ENCODE measurements at places on chromosomes 1 and 21.

DNA sequence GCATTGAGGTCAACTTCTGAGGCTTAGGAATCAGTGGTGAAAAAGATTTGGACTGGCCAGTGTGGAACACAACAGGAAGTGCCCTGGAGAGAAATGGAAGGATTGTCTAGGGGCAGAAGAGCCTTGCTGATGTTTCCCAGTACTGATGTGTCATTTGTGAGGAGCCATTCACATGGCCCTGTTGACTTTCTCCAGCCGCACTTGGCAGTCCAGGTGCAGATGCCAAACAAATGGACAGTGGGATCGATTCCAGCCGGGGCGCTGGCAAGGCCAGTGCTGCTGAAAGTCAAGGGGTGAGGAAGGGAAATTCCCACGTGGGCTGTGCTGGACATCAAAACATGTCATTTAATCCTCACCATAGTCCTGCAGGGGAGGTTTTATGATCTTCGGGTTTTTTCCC lies 4.9 kb upstream of the TRIM63 start:
- no peak overlapping the region for H3K27ac ChIP-seq
- H3K4me3 ChIP-seq, result no peak overlapping the region
- no peaks in the 10 kb centered on the region for H3K4me1 ChIP-seq
- no peaks in the 10 kb centered on the region for H3K36me3 ChIP-seq
- no peaks in the 10 kb centered on the region for H3K27me3 ChIP-seq
- DNase-seq, result no peak

GRCh38 chr1:13782634-13783360 lies 82.8 kb downstream of the PRDM2 start:
- no peaks in the 10 kb centered on the region for H3K27me3 ChIP-seq
- peak overlapping the region; percentile 48 for H3K4me3 ChIP-seq
- H3K36me3 ChIP-seq, result peaks cover 4% of the 10 kb centered on the region
- peaks cover 15% of the 10 kb centered on the region for H3K4me1 ChIP-seq
- no peak overlapping the region for H3K27ac ChIP-seq

DNA sequence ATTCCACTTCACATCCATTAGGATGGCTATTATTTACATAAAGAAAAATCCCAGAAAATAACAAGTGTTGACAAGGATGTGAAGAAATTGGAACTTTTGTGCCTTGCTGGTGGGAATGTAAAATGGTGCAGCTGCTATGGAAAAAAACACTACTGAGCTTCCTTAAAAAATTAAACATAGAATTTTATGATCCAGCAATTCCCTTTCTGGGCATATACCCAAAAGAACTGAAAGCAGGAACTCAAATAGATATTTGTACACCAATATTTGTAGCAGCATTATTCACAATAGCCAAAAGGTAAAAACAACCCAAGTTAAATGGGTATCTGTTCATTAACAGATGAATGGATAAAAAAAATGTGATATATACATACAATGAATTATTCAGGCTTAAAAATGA lies 45.6 kb downstream of the WNT2B start:
- no peaks in the 10 kb centered on the region for H3K4me1 ChIP-seq
- no peaks in the 10 kb centered on the region for H3K27me3 ChIP-seq
- no peak for DNase-seq
- no peak overlapping the region for H3K27ac ChIP-seq
- H3K36me3 ChIP-seq, result no peaks in the 10 kb centered on the region
- no peak overlapping the region for H3K4me3 ChIP-seq

GRCh38 chr1:226978432-226979114 lies 38.5 kb downstream of the COQ8A start:
- H3K27ac ChIP-seq, result no peak overlapping the region
- peaks cover 20% of the 10 kb centered on the region for H3K4me1 ChIP-seq
- no peak for DNase-seq
- H3K4me3 ChIP-seq, result no peak overlapping the region
- no peaks in the 10 kb centered on the region for H3K27me3 ChIP-seq

- H3K4me1 ChIP-seq, result no peaks in the 10 kb centered on the region
- no peaks in the 10 kb centered on the region for H3K27me3 ChIP-seq
- DNase-seq, result no peak
- H3K4me3 ChIP-seq, result no peak overlapping the region
Measured at GRCh38 chr1:3924186-3924824, 24.2 kb upstream of the C1orf174 start.

- no peak for DNase-seq
- no peaks in the 10 kb centered on the region for H3K36me3 ChIP-seq
- H3K27ac ChIP-seq, result no peak overlapping the region
- no peak overlapping the region for H3K4me3 ChIP-seq
Measured at GRCh38 chr1:178342745-178343144, 154.0 kb downstream of the CLEC20A start.

DNA sequence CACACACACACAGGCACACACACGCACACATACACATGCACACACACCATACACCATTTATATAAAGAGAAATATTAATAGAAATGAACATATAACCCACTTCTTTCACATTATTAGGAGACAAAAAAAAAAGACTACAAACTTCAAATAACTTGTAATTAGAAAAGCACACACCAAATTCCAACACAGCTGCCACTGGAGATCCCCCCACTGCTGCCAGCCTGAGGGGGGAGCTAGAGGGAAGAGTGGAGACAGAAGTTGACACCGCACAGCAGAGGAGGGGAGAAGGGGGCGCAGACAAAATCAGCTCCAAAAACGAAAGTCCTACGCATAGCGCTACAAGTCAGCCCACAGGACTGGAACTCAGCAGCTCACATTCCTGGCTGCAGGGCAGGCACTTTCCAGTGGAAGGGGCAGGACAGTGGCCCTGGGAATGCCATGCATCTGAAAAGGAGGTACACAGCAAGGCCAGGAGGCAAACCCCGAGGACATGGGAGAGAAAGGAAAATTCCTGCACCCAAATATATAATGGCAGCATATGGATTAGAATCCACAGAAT lies 36.5 kb downstream of the LGALS8 start:
- H3K27ac ChIP-seq, result no peak overlapping the region
- peaks cover 54% of the 10 kb centered on the region for H3K36me3 ChIP-seq
- DNase-seq, result no peak
- H3K4me3 ChIP-seq, result no peak overlapping the region

GRCh38 chr1:222204475-222204874 lies 343.4 kb downstream of the HHIPL2 start:
- no peaks in the 10 kb centered on the region for H3K4me1 ChIP-seq
- no peak overlapping the region for H3K4me3 ChIP-seq
- no peaks in the 10 kb centered on the region for H3K36me3 ChIP-seq
- no peaks in the 10 kb centered on the region for H3K27me3 ChIP-seq

GRCh38 chr1:41724248-41724647 lies 194.5 kb downstream of the HIVEP3 start:
- no peaks in the 10 kb centered on the region for H3K27me3 ChIP-seq
- no peak overlapping the region for H3K27ac ChIP-seq
- no peak for DNase-seq

DNA sequence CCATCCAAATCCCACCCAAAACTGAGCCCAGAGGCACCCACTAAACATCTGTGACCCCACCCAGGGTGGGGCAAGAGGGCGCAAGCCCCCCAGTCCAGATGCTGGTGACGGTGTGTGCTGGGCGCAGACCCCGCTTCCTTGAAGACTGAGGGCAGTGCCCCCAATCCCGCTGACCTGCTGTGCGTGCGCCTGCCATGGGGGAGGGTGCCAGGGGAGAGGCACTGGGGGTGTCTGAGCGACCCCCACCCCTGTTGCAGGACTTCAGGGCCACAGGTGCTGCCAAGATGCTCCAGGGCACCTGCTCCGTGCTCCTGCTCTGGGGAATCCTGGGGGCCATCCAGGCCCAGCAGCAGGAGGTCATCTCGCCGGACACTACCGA lies 13.3 kb downstream of the COL6A2 start:
- DNase-seq, result no peak
- H3K4me3 ChIP-seq, result no peak overlapping the region
- peak overlapping the region; percentile 77 for H3K27ac ChIP-seq
- peaks cover 38% of the 10 kb centered on the region for H3K4me1 ChIP-seq
- peaks cover 58% of the 10 kb centered on the region for H3K36me3 ChIP-seq

- DNase-seq, result no peak
- H3K36me3 ChIP-seq, result peaks cover 3% of the 10 kb centered on the region
- H3K4me3 ChIP-seq, result no peak overlapping the region
- H3K27me3 ChIP-seq, result no peaks in the 10 kb centered on the region
Measured at GRCh38 chr21:32719085-32719484, 8.7 kb downstream of the SYNJ1 start.

Measured in thoracic aorta (tissue), 2 donors.